ENCODE measurements at places on chromosomes 6 and 20.

- H3K36me3 ChIP-seq, result peaks cover 19% of the 10 kb centered on the region
- no peak for DNase-seq
- H3K4me1 ChIP-seq, result no peaks in the 10 kb centered on the region
- no peak overlapping the region for H3K4me3 ChIP-seq
- H3K27ac ChIP-seq, result no peak overlapping the region
- H3K27me3 ChIP-seq, result no peaks in the 10 kb centered on the region
Observed at GRCh38 chr6:109788687-109789086, 97.6 kb downstream of the FIG4 start.

GRCh38 chr20:50189681-50190250 is 864 bp upstream of the CEBPB start:
- H3K4me1 ChIP-seq, result peaks cover 38% of the 10 kb centered on the region
- H3K27me3 ChIP-seq, result no peaks in the 10 kb centered on the region
- no peak overlapping the region for H3K4me3 ChIP-seq
- peak; percentile 58 for DNase-seq
- H3K27ac ChIP-seq, result peak overlapping the region; percentile 91

DNA sequence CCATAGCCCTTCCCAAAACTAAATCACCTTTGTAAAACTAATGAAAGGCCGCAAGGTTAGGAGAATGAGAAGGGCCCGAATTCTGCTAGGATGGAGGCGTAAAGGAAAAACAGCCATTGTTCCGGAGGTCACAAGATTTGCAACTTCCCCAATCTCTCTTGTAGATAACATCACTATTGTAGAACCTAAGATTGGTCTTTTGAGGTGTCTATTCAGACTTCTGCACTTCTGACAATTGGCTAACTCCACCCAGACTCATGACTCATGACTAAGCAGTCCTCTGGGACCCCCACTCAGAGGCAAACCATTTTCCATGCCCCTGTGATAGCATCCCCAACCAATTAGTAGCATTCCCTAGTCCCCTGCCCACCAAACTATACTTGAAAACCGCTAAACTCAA is 210.5 kb upstream of the SHLD1 start:
- DNase-seq, result peak; percentile 42
- H3K4me1 ChIP-seq, result peaks cover 21% of the 10 kb centered on the region

DNA sequence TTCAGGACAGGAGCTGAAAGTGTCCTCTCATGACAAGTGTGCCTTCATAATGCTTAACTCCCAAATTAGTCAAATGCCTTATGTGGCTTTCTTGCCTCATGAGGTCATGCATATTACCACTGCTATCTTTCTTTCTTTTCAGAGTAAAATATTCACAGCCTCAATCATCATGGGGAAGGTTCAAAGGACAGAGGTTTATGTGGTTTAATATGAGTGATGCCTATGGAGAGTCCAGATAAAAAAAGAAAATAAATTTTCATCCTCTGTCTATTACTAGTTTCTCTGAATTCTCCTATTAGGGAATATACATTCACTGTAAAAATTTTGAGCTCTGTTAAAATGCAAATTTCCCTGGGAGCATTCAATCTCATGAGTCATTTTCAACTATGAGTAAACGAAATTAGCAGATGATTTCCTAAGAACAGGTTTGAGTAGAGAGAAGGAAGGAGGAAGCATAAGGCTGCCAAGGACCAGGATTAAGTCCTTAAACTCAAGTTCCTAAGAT is 396.9 kb upstream of the ADGRB3 start:
- H3K27me3 ChIP-seq, result no peaks in the 10 kb centered on the region
- no peak overlapping the region for H3K27ac ChIP-seq
- H3K4me1 ChIP-seq, result no peaks in the 10 kb centered on the region
- H3K4me3 ChIP-seq, result no peak overlapping the region
- no peaks in the 10 kb centered on the region for H3K36me3 ChIP-seq
- DNase-seq, result no peak

GRCh38 chr6:24743265-24743943 is 24.4 kb upstream of the C6orf62 start:
- H3K27ac ChIP-seq, result no peak overlapping the region
- H3K4me1 ChIP-seq, result no peaks in the 10 kb centered on the region
- peak; percentile 58 for DNase-seq
- no peak overlapping the region for H3K4me3 ChIP-seq

DNA sequence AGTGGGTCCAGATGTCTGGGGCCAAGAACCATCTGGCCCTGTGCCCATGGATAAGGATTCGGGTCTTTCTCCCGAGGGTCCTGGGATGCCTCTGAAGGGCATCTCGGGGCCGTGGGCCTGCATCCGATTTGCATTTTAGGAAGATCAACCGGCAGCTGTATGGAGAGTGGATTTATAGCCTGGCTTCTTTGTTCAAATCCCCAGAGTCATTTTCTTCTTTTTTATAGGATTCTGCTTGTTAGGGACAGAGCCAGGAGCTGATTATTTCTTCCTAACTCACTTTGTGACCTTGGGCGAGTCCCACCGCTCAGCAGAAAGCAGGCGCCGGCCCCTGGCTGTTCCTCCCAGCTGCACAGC is 52.9 kb upstream of the APCDD1L start:
- no peak overlapping the region for H3K4me3 ChIP-seq
- H3K36me3 ChIP-seq, result no peaks in the 10 kb centered on the region
- H3K4me1 ChIP-seq, result peaks cover 7% of the 10 kb centered on the region
- DNase-seq, result no peak
- no peak overlapping the region for H3K27ac ChIP-seq

DNA sequence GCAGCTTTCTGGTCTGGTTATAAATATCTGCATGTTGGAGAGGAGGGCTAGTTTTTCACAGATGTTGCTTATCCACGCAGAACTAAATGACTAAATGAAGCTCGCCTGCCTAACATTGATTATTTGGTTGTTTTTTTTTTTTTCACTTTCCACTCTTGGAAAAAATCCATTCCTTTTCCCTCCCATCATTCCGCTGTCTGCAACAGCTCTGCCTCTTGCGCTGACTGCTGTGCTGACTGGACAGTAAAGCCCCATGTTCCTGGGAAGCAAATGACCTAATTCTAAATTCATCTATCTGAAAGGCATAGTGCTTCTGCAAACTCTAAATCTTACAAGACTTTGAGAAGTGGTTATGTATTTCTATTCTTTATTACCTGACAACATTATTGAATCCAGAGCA is 255.5 kb upstream of the PLN start:
- H3K36me3 ChIP-seq, result no peaks in the 10 kb centered on the region
- no peaks in the 10 kb centered on the region for H3K27me3 ChIP-seq
- H3K4me1 ChIP-seq, result no peaks in the 10 kb centered on the region
- no peak overlapping the region for H3K4me3 ChIP-seq
- DNase-seq, result no peak
- no peak overlapping the region for H3K27ac ChIP-seq

- H3K27ac ChIP-seq, result no peak overlapping the region
- H3K4me3 ChIP-seq, result peak overlapping the region; percentile 78
- H3K36me3 ChIP-seq, result no peaks in the 10 kb centered on the region
- no peak for DNase-seq
- H3K4me1 ChIP-seq, result peaks cover 15% of the 10 kb centered on the region
Observed at GRCh38 chr6:106098383-106099234, 12.5 kb downstream of the PRDM1 start.

GRCh38 chr6:102928109-102928508 is 1534.6 kb downstream of the GRIK2 start:
- H3K27me3 ChIP-seq, result no peaks in the 10 kb centered on the region
- H3K4me3 ChIP-seq, result no peak overlapping the region
- H3K4me1 ChIP-seq, result no peaks in the 10 kb centered on the region
- H3K27ac ChIP-seq, result no peak overlapping the region
- no peaks in the 10 kb centered on the region for H3K36me3 ChIP-seq

DNA sequence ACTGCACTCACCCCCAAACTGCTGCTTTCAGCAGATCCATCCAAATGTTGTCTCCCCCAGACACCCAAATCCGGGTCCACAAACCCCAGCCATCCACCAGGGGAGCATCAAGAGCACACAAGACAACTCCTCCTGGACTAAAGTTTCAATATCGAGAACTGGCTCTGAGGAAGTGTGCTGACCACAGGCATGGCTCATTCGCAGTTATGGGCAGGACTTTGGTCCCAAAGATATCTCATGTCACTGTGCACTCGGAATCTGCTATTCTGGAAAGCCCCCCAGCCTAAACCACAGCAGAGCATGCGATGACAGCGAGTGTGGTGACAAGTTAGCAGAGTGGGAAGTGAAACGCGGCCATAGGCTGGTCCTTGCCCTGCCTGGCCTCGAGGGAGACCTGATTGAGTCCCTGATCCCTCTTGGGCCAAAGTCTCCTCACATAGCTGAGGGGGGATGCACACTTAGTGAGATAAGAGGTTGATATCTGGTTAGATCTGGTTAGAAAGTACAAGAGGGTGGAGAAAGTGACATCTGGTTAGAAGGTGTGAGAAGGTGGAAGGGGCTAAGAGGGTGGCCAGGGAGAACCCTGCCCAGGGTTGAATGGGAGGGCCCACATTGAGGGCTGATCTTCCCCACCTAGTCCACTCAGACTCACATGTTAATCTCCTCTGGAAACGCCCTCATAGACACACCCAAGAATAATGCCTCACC is 149.7 kb downstream of the MRPL14 start:
- DNase-seq, result peak; percentile 88
- no peak overlapping the region for H3K27ac ChIP-seq
- H3K27me3 ChIP-seq, result peaks cover under 1% of the 10 kb centered on the region
- H3K36me3 ChIP-seq, result no peaks in the 10 kb centered on the region
- H3K4me1 ChIP-seq, result peaks cover 14% of the 10 kb centered on the region
- no peak overlapping the region for H3K4me3 ChIP-seq

DNA sequence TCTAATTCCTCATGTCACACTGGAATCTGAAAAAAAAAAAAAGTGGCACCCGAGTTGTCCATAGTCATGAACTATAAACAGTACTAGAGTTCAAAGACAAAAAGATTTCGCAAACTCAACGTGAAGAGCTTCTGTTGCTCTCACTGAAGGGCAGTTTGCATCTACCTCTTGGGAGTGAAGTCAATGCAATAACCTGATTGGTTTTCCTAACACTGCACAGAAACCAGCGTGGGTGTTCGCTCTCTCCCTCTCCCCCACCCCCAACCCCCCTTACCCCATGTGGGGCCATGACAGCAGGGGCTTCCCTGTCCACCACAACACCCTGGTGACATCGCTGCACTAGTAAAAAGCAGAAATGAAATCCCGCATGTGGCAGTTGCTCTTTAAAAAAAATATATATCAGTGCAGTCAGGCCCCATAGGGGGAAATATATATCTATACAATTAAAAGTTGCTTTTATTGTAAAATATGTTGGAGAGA is 66.9 kb downstream of the GMPR start:
- no peaks in the 10 kb centered on the region for H3K27me3 ChIP-seq
- no peaks in the 10 kb centered on the region for H3K4me1 ChIP-seq
- no peak overlapping the region for H3K27ac ChIP-seq
- peaks cover 4% of the 10 kb centered on the region for H3K36me3 ChIP-seq
- no peak overlapping the region for H3K4me3 ChIP-seq
- peak; percentile 67 for DNase-seq

DNA sequence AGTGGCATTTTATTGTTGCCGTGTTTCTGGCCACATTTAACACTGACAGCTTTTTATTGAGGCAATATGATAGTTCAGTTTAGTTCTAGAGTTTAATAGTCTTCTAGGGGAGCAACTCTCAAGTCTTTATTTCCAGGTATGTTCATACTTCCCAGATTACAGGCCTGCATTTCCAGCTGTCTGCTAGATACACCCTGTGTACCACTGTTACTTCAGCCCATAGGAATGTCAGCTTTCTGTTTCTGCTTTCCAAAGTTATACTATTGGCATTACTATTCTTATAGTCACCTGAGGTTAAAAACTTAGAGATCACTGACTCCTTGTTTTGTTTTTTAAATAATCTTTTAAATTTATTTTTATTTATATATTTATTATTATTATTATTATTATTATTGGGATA is 7.6 kb downstream of the ZNF451 start:
- no peak overlapping the region for H3K4me3 ChIP-seq
- H3K36me3 ChIP-seq, result peaks cover 72% of the 10 kb centered on the region
- H3K4me1 ChIP-seq, result peaks cover 4% of the 10 kb centered on the region
- H3K27ac ChIP-seq, result no peak overlapping the region

DNA sequence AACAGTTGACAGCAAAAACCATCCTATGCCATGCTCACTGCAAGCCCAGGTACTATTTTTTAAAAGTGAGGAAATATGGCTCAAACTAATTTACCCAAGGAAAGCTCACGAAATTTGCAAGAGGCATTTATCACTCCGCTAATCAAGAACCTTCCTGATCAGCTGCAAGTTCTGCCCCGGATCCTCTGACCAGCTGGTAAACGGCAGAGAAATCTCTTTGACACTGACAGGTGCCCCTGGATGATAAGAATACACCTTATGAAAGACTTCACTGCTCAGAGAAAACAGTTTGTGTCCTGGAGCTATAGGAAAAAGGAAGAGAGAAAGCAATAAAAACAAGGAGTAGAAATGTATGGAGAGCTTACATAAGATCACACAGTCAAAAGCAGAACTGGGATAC is 6.4 kb downstream of the CNKSR3 start:
- no peaks in the 10 kb centered on the region for H3K27me3 ChIP-seq
- peak; percentile 43 for DNase-seq
- no peak overlapping the region for H3K27ac ChIP-seq
- no peak overlapping the region for H3K4me3 ChIP-seq
- H3K4me1 ChIP-seq, result peaks cover 12% of the 10 kb centered on the region

DNA sequence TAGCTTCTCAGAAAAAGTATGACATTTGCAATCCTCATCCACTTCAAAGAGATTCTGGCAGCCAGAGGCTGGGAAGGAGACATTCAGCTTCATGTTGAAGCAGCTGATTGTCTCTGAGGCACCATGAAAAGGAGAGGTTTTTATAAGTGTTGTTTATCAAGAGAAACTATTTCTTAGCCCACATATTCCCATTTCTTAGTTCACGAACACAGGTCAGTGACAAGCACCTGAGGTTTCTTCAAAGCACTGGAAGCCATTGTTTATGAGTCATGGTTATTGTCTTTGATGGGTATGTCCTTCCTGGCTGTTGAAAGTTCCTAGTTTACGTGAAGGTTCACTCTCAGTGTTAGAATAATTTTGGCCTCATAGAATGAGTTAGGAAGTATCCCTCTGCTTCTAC is 3.0 kb upstream of the DDX43 start:
- no peaks in the 10 kb centered on the region for H3K27me3 ChIP-seq
- H3K36me3 ChIP-seq, result no peaks in the 10 kb centered on the region
- no peak for DNase-seq
- no peak overlapping the region for H3K27ac ChIP-seq
- H3K4me1 ChIP-seq, result peaks cover 18% of the 10 kb centered on the region
- no peak overlapping the region for H3K4me3 ChIP-seq

- H3K27me3 ChIP-seq, result no peaks in the 10 kb centered on the region
- H3K4me1 ChIP-seq, result no peaks in the 10 kb centered on the region
- H3K36me3 ChIP-seq, result peaks cover 25% of the 10 kb centered on the region
Observed at GRCh38 chr6:100622907-100623692, 158.4 kb upstream of the SIM1 start.

GRCh38 chr6:43695215-43695966 is 7.8 kb upstream of the MRPS18A start:
- no peaks in the 10 kb centered on the region for H3K27me3 ChIP-seq
- no peak overlapping the region for H3K4me3 ChIP-seq
- no peaks in the 10 kb centered on the region for H3K36me3 ChIP-seq
- no peak for DNase-seq

DNA sequence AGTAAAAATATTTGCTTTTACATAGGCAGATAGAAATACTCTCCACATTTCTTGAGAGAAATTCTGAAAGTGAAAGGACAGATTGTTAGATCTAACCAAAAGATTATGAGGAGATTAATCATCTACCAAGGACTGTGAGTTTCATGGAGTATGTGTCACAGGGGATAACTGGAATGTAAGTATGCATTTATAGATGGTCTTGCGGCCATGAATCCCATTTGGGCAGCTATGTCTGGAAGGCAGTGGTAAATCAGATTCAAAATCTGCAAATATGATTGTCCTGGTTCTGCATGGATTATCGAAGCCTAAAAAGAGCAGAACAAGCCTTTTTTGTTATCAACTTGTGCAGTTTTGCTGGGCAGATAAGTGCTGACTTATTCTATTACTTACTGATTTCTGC is 293.8 kb downstream of the RFPL4B start:
- H3K36me3 ChIP-seq, result no peaks in the 10 kb centered on the region
- H3K27ac ChIP-seq, result no peak overlapping the region
- DNase-seq, result peak; percentile 12
- H3K27me3 ChIP-seq, result no peaks in the 10 kb centered on the region
- H3K4me3 ChIP-seq, result no peak overlapping the region

Measured in common myeloid progenitor, CD34-positive (primary cell).